Activated CD4-positive, alpha-beta T cell treated with anti-CD3 and anti-CD28 coated beads, Interleukin-2, amount 50 U/mL, for 24 hours (primary cell): ENCODE measurements at places on chromosomes 5 and 9.

GRCh38 chr9:36443581-36443980 lies 43.5 kb upstream of the RNF38 start:
- no peak for DNase-seq

- DNase-seq: no peak
These were observed 59.2 kb downstream of the CRB2 start for GRCh38 chr9:123414936-123415930.

- no peak for DNase-seq
These were observed 64.5 kb downstream of the FBXL7 start for GRCh38 chr5:15564523-15564922.

GRCh38 chr5:88925692-88926490 lies 42.9 kb upstream of the MEF2C start:
- DNase-seq: no peak
